ENCODE measurements at places on chromosomes 3 and 15.

GRCh38 chr3:160130071-160130470 lies 95.2 kb upstream of the C3orf80 start:
- no peak for DNase-seq

DNA sequence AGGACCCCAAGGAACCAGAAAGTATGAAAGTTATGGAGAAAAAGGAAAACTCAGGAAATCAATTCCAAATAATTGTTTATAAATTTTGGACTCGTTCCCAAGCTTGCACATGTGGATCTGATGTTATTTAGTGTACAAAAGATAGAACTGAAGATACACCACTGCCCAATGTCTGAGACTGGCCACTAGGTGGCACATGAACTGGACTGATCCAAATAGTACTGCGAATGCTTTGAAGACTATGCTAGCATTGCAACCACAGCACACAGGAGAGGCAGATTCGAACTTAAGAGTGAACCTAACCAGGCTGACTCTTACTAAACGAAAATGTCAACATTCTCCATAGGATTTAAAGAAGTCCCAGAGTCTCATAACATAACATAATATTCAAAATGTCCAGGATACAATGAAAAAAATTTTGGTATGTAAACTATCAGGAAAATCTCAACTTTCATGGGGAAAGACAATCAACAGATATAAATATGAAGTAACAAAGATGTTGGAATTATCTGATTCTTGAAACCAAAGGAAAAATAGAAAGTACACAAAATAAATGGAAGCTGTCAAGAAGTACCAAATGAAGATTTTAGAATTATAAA lies 596.7 kb downstream of the FGF12 start:
- DNase-seq: no peak

GRCh38 chr3:172106989-172107388 lies 67.6 kb downstream of the FNDC3B start:
- peak; percentile 71 for DNase-seq

GRCh38 chr15:39498629-39499028 lies 82.2 kb upstream of the THBS1 start:
- DNase-seq: no peak

- no peak for DNase-seq
These were observed 10.6 kb downstream of the ANKUB1 start for GRCh38 chr3:149781741-149782140.

DNA sequence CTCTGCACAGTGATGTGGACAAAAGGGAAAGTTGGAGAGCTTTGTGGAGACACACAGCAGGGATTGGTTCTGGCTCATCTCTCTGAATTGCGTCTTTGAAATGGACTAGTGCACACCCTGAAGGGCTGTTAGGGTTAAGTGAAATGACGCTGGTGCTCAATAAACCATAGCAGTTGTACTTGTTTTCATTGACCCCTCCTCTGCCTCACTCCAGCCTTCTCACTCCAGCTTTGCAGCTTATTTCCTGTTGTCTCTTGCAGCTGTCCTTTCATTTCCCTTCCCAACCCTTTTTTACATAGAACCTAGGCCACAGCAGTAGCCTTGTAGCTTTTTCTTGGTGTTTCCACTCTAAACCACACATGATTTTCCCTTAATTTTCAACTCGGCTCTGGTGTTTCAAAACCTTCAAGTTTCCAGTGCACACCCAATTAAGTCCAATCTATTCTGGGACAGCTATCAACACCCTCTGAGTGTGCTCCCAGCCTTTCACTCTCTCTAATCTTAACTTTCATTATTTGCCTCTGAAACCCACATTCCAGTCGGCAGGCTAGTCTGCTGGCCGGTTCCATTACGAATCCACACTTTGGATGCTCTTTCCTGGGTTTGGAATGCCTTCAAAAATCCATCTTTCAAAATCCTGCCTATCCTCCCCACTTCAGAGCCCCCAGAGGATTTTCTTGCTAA lies 6.4 kb downstream of the C3orf52 start:
- DNase-seq: no peak

DNA sequence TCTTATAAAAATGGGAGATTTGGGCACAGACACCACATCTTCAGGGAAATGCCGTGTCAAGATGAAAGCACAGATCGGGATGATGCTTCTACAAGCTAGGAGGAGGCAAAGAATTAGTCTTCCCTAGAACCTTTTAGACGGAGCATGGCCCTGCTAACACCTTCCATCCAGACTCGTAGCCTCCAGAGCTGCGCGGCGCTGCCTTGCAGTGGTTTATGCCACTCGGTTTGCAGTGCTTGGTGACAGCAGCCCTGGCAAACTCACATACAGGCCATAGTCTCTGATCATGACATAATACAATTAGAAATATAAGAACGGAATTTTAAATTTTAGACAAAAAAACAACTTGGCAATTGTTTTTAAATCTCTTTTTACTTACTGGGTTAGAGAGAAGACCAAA lies 37.1 kb upstream of the SLC41A3 start:
- no peak for DNase-seq

- no peak for DNase-seq
These were observed 33.5 kb downstream of the SLCO2A1 start for GRCh38 chr3:133996251-133996661.

DNA sequence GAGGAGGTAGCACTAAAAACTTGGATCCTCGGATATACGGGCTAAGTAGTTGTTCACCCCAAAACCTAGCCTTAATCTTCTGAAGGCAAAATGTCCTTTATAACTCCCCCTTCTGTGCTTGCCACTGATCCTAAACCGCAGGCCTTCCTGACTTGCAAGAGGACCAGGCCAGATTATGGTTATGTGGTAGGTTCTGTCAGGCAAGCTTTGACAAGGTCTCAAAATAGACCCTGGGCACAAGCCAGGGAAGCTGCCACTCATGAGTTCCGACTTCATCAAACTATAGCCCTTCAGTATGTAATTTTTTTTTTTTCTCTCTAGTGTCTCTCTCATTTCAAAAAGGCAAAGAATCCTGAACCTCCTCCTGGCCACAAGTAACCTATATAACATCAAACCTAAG lies 3.2 kb downstream of the LRRFIP2 start:
- no peak for DNase-seq

GRCh38 chr3:13705051-13705450 lies 156.1 kb downstream of the FBLN2 start:
- DNase-seq: no peak

DNA sequence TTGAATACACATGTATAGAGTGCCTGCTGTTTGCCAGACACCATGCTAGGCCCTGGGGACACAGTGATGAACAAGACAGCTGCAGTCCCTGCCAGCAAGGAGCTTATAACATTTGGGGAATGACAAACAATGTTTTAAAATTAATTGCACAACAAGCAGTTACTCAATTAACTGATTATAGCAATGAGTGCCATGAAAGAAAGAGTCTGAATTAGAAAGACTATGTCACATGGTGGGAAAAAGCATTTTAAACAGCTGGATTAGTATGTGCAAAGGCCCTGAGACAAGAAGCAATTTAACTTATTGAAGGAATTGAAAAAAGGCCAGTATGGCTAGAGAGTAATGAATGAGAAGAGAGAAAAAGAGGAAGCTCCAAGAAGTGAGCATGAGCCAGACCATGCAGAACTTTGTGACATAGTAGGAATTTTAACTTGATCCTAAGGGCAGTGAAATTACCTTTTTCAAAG lies 64.5 kb upstream of the PLXNA1 start:
- DNase-seq: no peak

DNA sequence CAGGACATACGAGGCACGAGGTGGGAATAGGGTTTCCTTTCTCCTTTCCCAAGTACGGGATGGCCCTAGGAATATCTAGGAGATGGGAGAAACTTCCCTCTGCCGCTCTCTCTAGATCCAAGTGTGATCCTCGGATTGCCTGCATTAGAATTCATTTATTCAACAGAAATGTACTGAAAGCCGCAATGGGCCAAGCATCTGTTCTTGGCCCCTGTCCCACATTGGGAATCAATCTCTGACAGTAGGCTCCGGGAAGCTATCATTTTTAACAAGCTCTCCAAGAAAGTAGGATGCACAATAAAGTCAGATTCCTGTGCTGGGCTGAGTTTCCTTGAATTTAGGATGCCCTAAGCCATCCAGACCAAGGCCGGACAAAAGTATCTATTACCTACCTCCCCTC lies 37.2 kb upstream of the CA12 start:
- DNase-seq: no peak

DNA sequence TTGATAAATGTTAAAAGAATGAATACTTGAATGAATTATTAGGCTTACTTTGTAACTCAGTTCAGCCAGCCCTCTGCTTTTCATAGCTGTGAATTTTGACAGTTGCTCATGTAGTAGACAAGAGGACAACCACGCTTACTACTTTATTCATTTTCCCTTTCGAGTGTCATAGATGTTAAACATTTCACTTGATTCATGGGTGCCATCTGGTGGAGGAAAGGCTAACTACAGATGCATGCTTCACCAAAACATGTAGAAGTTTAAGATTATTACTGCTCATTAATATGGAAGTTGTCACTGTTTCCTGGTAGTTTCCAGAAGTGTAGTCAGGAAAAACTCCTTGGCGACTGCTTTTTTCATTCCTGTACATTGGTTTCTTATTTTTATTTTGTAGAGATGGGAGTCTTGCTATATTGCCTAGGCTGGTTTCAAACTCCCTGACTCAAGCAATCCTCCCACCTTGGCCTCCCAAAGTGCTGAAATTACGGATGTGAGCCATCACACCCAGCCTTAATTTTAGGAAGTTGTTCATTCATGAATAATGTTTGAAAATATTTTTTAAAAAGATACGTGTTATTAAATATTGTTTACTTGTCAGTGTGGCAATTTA lies 163.2 kb downstream of the B3GALNT1 start:
- peak; percentile 74 for DNase-seq

GRCh38 chr3:79056498-79056897 lies 711.3 kb downstream of the ROBO1 start:
- DNase-seq: no peak

DNA sequence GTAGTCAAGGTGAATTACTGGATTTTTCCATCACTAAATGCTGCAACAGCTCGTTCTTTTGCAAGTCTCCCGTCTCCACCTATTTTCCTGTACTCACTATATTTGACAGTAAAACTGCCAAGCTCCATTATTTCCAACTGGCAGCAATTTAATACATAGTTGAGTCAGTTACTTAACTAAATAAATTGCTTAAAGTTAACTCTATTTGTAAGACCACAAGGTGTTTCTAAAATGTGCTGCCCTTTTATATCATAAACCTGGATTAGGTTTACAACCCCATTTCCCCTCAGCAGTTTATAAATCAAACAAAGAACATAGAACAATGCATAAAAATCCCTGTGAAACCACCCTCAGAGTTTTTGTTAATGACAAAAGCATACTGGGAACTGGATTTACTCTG lies 211.4 kb upstream of the DPH6 start:
- no peak for DNase-seq

- DNase-seq: no peak
These were observed 6.8 kb upstream of the PDCD6IP start for GRCh38 chr3:33791477-33792166.

- DNase-seq: peak; percentile 64
These were observed 1.9 kb downstream of the AEN start for GRCh38 chr15:88623061-88623460.

DNA sequence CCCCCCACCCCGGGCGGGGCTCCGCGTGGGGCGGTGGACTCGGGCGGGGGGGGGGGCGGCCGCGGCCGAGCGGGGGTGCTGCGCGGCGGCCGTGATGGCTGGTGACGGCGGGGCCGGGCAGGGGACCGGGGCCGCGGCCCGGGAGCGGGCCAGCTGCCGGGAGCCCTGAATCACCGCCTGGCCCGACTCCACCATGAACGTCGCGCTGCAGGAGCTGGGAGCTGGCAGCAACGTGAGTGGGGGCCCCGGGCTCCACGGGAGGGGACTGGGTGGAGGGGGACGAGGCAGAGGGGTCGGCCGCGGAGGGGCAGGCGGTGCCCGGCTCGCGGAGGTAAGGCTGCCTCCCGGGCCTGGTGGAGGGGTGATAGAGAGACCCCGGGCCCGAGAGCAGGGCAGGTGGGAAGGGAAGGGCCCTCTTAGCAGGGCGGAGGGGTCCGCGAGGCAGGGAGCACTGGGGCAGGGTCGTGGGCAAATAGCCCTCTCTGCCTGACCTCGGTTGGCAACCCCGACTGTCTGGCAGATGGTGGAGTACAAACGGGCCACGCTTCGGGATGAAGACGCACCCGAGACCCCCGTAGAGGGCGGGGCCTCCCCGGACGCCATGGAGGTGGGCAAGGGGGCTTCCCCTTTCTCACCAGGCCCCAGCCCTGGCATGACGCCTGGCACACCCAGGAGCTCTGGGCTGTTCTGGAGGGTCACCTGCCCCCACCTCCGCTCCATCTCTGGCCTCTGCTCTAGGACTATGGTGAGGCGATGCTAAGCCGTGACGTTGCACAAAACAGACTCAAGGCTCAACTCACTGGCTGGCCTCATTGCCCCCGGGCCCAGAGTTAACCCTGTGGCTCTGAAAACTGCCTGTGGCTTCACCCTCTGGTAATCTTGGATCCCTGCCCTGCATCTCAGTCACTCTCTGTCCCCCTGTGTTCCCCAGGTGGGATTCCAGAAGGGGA lies at the start of gene ECE2:
ECE2 (plus strand) TSS at position 62 of the 950 bp plus-strand sequence; CDS start at position 194, 132 bp downstream.
- DNase-seq: no peak

- DNase-seq: no peak
These were observed at the start of gene WDR72 for GRCh38 chr15:53759411-53759931. TSS of gene WDR72 (minus strand) at chr15:53759663. CDS start at chr15:53733149, 26,514 bp downstream.

- DNase-seq: no peak
These were observed 122.7 kb downstream of the DGKG start for GRCh38 chr3:186239321-186239720.

DNA sequence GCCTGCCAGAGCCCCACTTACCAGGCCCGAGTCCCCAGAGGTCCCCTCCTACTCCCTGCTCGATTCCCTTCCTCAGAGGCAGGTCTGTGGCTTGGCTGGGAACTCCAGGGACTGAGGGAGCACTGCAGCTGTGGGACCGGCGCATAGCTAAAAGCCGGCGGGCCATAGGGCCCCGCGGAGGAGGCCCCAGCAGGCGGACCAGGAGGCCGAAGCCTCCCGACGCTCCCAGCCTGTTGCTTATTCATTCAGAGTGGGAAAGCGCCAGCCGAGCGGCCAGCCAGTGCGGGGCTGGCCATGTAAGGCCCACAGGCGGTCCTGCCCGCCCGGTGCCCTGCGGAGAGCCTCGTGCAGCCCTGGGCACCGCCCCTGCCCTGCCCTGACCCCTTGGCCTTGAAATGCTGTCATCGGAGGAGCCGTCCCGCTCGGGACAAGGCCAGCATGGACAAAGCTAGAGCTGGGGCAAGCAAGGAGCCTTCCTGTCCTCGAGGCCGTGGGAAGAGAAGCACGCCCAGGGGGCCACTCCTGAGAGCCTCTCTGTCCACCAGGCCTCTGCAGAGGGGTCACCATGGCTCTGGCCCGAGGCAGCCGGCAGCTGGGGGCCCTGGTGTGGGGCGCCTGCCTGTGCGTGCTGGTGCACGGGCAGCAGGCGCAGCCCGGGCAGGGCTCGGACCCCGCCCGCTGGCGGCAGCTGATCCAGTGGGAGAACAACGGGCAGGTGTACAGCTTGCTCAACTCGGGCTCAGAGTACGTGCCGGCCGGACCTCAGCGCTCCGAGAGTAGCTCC lies at the start of gene LOXL1:
LOXL1 (plus strand) TSS at position 244 of the 784 bp plus-strand sequence; CDS start at position 566, 322 bp downstream.
- DNase-seq: no peak

Measured in CD4-positive, alpha-beta T cell treated with Interleukin-17A for 4 hours (primary cell).